ENCODE measurements at places on chromosomes 5 and 9.
A peak's percentile ranks its signal among the peaks of the same experiment; 100 is the strongest.

DNA sequence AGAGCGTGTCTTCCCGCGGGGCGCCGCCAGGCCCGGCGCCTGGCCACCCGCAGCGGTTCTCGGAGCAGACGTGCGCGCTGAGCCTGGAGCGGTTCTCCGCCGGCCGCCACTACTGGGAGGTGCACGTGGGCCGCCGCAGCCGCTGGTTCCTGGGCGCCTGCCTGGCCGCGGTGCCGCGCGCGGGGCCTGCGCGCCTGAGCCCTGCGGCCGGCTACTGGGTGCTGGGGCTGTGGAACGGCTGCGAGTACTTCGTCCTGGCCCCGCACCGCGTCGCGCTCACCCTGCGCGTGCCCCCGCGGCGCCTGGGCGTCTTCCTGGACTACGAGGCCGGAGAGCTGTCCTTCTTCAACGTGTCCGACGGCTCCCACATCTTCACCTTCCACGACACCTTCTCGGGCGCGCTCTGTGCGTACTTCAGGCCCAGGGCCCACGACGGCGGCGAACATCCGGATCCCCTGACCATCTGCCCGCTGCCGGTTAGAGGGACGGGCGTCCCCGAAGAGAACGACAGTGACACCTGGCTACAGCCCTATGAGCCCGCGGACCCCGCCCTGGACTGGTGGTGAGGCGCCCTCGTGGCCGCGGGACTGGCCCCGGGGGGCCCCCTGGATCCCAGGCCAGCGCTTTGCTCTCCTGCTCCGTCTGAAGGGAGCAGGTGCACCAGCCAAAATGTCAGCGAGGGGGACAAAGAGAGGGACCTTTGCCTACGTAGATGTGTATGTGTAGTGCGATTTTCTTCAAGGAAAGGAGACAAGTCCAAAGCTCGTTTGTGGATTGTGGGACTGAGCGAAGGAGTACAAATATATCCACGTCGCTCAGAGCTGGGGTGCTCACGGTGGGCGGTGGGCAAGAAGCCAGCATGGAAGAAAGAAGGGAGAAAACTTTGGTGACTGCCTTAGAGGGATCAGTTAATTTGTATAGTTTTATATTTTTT, 19.5 kb downstream of the BTNL9 start:
- DNase-seq = no peak

DNA sequence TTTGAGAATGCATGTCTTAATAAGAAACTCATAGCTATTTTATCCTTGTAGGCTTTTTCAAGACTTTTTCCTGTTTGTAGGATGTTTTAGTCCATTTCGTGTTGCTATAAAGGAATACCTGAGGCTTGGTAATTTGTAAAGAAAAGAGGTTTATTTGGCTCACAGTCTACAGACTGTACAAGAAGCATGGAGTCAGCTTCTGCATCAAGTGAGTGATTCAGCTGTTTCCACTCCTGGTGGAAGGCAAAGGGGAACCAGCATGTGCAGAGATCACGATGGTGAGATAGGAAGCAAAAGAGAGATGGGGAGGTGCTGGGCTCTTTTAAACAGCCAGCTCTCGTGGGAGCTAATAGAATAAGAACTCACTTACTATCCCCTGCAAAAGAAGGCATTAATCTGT, 177.3 kb downstream of the ALDH1A1 start:
- no peak for DNase-seq

GRCh38 chr5:149845601-149846000, 99.0 kb downstream of the PDE6A start:
- DNase-seq = no peak

DNA sequence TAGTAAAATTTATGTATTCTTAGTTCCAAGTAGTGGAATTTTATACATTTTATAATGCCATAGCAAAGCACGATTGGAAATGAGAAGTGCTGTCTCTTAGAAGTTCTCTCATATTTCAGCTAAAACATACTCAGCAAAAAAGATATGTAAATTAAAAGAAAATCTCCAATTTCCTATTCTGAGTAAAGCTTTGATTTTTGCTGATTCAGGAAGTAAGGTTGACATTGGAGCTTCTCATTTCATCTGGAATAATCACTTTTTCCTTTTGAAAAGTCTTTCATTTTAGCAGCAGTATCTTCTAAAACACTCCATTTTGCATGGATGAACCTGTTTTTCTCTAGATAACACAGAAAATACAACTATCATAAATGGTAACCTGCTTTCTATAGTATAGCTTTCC, 121.0 kb downstream of the ZCCHC7 start:
- DNase-seq = no peak

GRCh38 chr5:50711280-50711679, 44.8 kb downstream of the PARP8 start:
- DNase-seq = peak; percentile 51

GRCh38 chr5:37492778-37493555, 113.8 kb downstream of the WDR70 start:
- DNase-seq = no peak

- DNase-seq = no peak
Measured at GRCh38 chr9:82036086-82036485, 47.5 kb downstream of the SPATA31D1 start.

GRCh38 chr5:115718927-115719326, 93.1 kb upstream of the TMED7 start:
- no peak for DNase-seq

DNA sequence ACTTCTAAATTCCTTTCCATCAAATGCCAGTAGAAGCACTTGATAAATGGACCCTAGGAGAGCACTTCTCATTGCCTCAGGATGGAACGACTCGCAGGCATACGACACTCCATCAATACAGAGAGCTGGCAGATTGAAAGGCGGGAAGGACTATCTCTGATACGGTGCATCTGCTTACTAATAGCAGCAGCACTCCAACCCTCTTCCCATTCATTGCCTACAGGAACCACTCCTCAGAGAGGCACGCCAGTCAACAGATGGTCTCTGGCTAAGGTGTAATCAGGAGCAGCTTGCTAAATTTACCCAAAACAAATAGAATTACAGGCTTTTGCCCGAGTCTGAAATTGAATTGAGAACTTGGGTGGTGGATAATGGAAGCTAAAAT, 168.1 kb downstream of the EFNA5 start:
- no peak for DNase-seq

DNA sequence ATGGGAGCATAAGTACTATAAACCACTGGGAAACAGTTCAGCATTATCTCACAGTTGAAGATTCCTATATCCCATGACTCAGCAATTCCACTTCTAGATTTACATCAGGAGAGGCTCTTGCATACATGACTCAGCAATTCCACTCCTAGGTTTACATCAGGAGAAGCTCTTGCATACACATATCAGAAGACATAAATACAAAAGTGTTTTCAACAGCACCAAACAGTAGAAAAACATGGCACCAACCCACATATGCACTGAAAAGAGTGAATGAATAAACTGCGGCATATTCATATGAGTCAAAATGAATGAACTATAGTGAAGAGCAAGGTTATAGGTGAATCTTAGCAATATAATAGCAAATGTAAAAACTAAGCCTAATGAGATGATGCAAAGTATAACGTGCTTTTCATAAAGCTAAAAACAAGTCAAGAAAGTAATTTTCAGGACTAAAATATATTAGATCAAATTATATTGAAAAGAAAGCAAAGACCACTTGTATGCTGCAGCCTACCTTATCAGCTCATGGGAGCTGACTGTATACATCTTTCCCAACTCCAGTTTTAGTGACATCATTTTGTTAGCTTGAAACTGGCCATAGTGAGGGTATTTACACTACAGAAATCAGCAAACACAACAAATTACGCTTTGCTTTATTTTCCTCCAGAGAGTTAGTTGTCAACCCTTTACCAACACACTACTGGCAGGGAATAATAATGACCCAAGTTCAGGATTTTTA, 95.8 kb downstream of the ANKRD18B start:
- no peak for DNase-seq

DNA sequence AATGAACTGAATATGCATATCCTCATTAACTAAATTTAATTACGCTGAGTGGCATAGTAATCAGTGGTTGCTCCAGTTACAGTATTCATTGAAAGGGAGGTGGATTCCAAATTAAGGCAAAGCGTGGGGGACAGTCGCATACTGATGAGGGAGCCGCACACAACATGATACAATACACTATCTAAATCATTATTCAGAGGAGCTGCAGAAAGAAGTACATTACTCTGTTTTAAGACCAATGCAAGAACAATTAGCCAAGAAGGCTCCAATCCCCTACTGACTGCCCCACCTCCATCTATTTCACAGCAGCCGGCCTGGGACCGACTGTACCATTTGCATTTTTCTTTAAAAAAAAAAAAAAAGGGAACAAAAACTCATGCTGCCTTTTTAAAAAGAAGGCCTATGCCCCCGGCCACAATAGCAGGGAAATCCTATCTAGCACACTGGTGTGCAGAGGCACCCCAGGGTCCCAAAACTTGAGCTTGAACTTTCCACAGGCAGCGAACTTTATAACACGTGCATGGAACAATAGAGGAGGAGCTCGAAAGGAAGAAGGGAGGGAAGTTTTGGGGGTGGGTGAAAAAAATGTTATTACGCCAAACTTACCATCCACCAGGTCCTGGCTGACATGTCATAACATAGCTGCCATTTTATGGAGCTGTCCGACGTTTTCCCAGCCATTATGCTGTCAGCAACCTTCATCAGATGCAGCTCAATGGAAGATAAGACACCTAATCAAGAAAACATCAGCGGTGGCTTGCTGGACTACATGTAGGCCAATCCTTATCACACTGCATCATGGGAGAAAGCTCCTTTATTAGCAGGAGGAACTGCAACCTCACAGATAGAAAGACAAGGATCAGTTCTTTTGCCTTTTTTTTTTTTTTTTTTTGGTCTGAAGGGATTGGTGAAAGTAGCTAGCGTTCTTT, 161.6 kb downstream of the ZDHHC21 start:
- no peak for DNase-seq

DNA sequence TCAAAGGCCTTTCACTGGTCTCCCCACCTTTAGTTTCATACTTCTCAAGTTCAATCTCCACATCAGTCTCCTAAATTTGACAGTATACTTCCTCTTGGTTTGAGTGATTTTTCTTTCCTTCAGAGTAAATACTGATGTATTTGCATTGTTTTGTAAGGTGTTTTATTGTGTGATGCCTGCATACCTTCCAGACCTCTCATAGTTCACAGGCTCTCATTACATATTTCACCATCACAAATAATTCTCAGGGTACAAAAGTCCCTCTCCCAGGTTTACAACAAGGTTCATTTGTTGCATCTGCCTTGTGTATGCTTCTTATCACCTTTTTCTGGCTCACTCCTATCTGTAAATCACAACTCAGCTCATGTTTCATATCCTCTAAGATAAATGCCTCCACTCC, 22.2 kb upstream of the TUSC1 start:
- DNase-seq = no peak

GRCh38 chr9:121818841-121819427, 167.5 kb downstream of the DAB2IP start:
- DNase-seq = no peak

DNA sequence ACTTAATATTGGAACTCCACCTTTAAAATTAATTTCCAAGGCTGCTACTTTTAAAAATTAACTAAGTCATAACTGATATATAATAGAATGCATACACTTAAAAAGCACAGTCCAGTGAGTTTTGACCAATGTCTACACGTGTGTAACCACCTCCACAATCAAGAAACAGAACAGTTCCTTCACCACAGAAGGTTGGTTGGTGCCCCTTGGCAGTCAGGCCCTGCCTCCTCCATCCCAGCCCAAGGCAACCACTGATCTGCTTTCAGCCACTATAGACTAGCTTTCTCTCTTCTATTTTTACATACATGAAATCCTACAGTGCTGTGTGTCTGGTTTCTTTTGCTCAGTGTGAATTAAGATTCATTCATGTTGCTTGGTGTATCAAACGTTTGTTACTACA, 215.2 kb downstream of the CRB2 start:
- no peak for DNase-seq

- no peak for DNase-seq
Measured at GRCh38 chr9:6428940-6429889, 16.2 kb downstream of the UHRF2 start.

- no peak for DNase-seq
Measured at GRCh38 chr9:6788162-6789016, 30.6 kb downstream of the KDM4C start.

GRCh38 chr5:150068472-150068871, 17.9 kb downstream of the CSF1R start:
- DNase-seq = no peak

- no peak for DNase-seq
Measured at GRCh38 chr9:133513214-133514100, 11.3 kb downstream of the MYMK start.

GRCh38 chr9:88258601-88259000, 120.3 kb upstream of the SPATA31C2 start:
- no peak for DNase-seq

DNA sequence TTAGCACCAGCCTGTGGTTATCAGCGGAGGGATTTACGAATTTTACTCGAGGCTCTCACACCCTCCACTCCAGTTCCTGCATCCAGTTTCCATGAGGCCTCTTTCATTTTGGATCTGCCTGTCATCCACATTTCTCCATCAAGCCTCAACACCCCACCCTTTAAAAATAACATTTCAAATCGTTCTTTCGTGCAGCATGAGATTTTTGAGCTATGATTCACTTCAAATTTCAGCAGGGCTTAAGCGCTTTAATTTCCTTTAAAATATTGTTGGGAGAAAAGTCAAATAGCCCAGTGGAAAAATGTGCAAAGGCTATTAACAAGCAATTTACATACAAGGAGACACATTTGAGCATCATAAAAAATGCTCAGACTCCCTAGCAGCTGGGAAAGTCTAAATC, 103.2 kb downstream of the MSX2 start:
- DNase-seq = no peak

DNA sequence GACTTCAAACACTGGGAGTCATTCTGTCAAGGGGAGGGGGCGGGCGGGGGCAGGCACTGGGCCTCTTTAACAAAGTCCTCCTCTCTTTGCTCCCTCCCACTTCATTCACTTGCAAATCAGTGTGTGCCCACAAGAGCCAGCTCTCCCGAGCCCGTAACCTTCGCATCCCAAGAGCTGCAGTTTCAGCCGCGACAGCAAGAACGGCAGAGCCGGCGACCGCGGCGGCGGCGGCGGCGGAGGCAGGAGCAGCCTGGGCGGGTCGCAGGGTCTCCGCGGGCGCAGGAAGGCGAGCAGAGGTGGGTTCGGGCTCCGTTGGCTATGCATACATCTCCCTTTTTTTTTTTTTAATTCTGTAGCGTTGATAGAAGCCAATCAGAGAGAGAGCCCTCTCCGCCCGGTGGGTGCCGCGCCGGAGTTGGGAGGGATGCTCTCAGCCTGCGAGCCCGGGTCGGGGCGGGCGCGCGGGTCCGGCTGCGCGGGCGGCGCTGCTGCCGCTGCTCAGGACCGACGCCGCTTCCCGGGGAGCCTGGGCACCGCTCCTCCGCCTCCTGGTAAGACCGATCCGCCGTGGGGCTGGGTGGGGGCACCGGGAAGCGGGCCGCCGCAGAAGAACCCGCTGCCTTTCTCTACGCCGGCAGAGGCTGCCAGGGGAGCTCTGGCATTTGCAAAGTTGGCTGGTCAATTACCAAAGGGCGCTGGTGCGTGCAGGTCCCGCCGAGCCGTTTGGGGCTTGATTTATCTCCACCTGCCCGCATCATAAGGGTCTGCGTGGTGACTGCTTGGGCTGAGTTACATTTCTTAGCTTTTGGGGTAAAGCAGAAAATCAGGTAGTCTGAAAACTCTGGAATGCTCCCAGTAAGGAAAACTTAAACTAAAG, at the start of gene CDH6:
TSS of gene CDH6 (plus strand) at position 96 of the 877 bp plus-strand sequence. CDS start 73,788 bp downstream, outside the sequence.
- no peak for DNase-seq

GRCh38 chr9:6006749-6007057, 8.7 kb downstream of the RANBP6 start:
- DNase-seq = no peak

Measured in stimulated activated CD8-positive, alpha-beta memory T cell treated with anti-CD3 and anti-CD28 coated beads, Interleukin-4, amount 100 ng/mL, for 48 hours (primary cell).